Hepatic stellate cell (primary cell): ENCODE measurements at places on chromosomes 2 and 18.
A peak's percentile ranks its signal among the peaks of the same experiment; 100 is the strongest.

- no peak for DNase-seq
These were observed 36.0 kb upstream of the TANK start for GRCh38 chr2:161124201-161124600.

GRCh38 chr2:9113262-9113661 lies 93.3 kb upstream of the ASAP2 start:
- DNase-seq, result no peak

DNA sequence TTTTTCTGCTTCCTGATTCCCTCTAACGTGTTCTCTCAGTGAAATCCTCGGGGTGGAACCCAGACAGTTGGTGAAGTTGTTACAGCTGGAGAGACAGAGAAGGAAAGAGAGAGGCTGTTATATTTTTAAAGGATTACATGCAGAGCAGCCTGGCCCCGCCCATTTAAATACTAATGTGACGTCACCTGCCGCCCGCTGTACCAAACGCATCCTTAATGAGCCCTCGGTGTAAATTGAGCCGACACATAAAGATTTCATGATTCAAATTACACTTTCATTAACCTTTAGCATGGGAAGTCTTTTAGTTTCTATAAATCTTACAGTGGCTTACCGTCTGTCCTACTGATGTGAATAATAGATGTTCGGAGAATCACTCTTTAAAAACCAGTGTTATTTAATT lies 164.0 kb upstream of the SIX3 start:
- peak; percentile 31 for DNase-seq

DNA sequence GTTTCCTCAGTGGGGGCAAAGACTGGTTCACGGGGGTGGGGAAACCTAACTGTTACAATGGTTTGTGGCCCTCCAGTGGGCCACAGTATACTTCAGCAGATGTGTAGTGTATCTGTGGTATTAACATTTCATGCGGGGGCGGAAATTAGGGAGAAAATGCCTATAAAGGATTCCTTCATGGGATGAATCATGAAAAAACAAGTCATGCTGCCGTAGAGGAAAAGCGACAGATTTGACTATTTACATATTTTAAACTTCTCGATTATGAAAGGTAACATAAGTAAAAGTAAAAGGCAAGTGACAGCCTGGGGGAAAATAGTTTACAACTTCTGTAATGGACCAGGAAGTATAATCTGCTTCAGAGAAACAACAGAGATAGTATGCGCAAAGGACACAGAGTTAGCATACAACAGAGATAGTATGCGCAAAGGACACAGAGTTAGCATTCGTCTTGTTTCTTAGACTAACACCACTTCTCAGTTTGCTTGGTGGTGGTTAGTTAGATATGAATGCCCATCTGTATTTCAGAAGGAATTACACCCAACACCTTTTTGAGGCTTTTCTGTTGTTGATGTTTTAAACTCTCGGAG lies 41.1 kb downstream of the MRPS9 start:
- DNase-seq, result no peak

GRCh38 chr2:59896499-59897245 lies 656.8 kb downstream of the BCL11A start:
- DNase-seq, result no peak

DNA sequence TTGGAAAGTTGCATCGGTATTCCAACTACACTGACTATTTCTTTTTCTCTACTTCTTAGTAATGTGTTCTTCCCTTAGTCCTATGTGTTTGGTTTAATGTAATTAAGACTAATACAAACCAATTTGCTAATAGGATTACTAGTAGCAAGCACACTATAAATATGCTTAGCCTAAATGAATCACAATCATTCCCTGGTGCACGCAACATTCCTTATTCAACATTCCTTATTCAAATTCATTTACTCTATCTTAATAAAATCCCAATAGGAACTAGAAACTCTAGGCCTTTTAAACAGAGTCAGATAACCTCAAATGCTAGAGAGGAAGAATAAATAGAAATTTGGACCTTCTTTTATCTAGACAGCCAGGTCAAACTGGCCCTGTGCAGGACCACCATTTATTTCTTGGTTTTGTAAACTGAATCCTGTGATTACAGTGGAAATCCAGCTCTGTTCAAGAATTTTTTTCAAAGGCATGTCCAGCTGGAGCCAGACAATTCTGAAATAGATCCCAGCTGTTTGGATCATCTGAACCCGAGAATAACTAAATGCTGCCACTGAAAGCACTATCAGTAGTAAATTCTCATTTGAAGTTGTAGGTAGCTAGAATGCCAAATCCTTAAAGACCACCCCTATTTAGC lies 103.1 kb downstream of the PPP1R1C start:
- no peak for DNase-seq

DNA sequence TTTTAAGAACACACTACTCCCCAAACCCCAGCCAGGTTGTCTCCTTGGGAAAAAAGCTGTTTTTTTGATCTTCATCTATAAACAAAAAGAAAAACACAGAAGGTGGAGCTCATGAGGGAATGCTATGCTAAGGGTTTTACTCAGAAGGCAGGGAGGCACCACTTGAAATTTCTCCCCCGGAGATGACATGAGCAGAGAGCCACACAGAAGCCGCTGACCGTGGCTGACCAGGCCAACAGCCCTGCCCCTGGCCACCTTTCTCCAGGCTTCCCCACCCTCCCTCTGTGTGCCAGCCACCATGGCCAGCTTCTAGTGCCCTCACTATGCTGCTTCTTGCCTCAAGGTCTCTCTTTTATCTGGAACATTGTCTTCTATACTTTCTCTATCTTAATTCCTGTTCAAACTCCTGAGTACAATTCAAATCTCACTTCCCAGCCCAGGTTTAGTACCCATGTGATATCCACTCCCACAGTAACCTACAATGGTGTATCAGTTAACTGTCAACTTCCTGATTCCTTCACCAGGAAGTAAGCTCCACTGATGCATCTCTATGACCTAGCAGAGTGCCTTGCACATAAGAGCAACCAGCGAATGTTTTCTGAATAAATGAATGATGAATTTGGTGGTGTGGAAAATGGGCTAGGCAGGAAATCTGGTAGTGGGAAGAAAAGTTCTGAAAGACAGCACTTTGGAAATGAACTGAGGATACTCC lies 15.3 kb downstream of the LAPTM4A start:
- DNase-seq, result no peak

- no peak for DNase-seq
These were observed 36.5 kb downstream of the HS1BP3 start for GRCh38 chr2:20614201-20615067.

GRCh38 chr2:157307021-157307420 lies 18.6 kb downstream of the ERMN start:
- no peak for DNase-seq

DNA sequence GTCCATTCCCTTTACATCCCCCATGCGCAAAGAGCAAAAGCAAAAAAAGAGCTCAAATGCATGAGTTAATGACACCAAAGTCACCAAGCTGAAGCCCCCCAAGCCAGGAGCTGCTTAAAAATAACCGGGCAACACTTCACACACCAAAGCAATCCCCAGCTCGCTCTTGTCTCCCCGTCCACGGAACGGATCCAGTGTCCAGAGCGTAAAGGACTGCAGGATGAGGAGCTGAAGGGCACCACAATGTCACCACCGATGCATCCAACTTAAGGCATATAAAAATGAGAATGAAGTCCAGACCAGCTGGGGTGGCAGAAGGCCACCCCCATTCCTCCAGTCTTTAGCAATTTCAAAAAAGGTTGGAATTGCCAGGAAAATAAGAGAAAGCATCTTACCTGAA lies 8.7 kb downstream of the SMAD7 start:
- DNase-seq, result no peak

GRCh38 chr2:220835583-220835982 lies 736.5 kb downstream of the EPHA4 start:
- peak; percentile 4 for DNase-seq

DNA sequence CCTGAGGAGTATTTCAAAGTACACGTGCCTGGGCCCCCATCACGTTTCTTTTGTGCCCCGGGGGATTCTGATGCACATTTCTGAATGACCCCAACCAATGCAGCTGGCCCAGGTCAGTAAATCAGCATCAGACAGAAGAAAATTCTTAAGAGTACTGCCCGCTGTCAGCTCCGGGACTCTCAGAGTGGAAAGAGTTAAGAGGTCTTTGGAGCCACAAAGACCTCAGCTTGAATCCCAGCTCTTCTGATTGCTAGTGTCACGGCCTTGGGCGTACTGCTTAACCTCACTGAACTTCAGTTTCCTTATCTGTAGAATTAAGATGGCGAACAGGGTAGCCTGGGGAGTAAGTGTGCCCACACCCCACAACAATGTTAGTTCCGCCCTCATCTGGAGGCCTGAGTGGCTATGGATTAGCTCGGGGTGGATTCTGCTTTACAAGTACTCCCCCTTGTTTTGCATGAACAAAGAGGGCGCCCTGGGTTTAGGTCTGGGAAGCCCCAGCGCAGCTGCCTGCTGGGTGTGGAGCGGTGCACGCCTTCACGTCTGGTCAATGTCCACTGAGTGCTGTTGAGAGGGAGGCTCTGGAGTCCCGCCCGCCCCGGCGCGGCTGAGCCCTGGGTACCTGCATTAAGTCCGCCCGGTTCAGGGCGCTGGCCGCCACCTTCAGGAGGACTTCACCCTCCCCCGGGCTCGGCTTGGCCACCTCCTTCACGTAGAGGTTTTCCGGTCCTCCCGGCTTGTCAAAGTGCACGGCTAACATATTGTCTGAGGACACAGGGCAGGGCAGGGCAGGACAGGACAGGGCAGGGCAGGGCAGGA lies 858 bp downstream of the TP53I3 start:
- peak; percentile 82 for DNase-seq

DNA sequence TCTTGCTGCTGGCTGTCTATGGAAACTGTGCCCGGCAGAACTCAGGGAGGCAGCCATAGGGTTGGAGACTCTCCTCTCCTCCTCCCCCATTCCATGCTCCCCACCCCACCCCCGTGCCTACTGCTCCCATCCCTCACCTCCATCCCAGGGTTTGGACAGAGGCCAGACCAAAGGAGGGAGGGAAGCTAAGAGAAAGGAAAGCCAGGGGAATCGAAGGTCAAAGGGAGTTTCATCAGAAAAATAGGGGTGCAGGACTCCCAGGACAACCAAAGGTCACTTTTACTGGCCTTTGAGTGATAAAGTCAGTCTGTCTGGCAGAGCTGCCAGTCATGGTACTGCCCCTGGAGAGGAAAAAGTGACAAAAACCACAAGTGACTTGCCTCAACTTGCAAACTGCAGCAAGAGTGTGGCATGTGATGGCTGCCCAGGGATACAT lies 187.3 kb upstream of the CTAGE1 start:
- DNase-seq, result no peak

DNA sequence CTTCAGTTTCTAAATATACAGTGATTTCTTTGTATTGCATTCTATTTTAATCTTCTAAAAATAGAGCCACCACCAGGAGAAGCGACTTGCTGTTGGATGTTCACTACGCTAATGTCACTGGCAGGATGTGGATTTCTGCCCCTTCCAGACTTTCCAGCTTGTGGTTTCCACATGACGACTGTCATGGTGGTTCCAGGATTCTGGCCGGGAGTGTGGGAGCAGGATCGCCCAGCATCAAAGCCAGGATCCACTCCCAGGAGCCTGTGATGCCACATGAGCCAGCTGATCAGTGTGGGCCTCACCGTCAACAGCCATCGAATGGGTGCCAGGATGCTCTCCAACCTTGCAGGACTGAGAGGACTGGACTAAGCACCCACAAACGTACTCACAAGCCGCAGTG lies 148.8 kb downstream of the HDAC4 start:
- DNase-seq, result no peak

- DNase-seq, result no peak
These were observed 73.8 kb downstream of the HDAC4 start for GRCh38 chr2:239326831-239327535.

DNA sequence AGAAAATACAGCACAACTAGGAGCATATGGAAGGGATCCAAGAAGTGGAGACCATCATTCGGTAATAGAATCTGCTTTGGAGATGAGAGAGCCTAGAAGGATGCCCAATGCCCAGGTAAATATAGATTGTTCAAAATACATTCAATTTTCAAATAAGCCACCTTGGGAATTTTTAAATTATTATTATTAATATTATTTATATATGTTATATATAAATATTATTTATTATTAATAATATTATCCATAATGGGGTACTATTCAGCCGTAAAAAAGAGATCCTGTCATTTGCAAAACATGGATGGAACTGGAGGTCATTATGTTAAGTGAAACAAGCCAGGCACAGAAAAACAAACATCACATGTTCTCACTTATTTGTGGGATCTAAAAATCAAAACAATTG lies 127.8 kb upstream of the NDUFV2 start:
- no peak for DNase-seq

DNA sequence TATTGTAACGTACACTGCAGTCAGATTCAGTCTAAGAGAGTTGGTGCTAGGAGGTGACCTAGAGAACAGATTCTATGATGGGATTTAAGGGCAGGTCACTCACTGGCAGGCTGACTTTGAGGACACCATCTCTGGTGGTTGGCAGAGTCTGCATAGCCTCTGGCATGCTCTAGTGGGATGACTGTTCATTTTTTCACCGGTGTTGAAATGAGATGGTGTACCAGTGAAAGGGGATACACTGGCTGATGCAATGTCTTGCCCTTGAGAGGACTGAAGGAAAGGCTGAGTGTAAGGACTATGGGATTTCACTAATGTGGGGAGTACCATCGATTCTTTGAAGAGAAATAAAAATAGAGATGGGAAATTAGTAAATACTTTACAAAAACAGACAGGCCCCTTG lies 186.9 kb upstream of the PIEZO2 start:
- no peak for DNase-seq

GRCh38 chr2:33595385-33595784 lies 3.7 kb downstream of the FAM98A start:
- DNase-seq, result no peak

- DNase-seq, result no peak
These were observed 78.1 kb downstream of the IRS1 start for GRCh38 chr2:226721541-226721940.

DNA sequence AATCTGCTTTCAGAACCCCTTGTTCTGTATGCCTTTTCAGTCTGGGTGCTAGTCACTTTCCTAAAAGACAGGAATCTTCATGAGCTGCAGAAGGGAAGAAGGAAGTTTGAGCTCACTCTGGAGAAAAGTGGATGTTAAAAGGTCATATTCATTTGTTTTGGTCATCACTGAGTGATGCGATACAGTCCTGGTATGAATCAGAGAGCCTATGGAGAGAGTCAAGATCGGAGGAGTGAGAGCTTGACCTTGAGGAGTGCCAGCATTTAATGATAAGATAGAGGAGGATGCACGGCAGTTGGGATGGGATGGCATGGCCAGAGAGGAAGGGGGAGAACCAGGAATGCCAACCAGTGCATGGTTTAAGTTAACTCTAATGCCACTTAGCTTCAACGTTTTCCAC lies 19.6 kb downstream of the USP39 start:
- no peak for DNase-seq

DNA sequence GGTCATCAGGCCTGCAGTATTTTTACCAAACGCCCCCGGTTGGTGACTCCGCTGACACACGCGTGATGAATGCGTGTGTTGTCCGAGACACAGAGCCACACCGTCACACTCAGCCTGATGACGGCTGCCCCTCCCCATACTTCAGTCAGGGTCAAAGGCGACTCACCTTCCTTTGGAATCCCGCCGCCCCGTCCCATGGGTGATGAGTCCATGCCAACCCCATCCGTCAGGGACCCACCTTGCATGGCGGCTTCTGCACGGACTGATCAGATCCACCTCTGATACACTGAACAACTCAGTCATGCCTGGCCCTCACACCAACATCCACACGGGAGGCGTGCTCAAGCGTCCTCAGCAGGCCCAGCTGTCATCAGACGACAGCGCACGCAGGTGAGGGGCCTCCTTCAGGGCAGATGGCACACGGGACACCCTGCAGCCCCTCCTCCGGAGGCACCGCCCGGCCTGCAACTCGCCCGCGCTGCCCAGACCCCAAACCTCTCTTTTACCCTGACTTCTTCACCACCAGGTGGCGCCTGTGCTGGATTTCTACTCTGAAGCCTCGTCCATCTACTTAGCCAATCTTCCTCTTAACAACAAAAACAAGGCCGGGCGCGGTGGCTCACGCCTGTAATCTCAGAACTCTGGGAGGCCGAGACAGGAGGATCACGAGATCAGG lies 89.2 kb downstream of the ZNF516 start:
- DNase-seq, result no peak
